Tibial nerve (tissue), 4 donors: ENCODE measurements at places on chromosomes 3 and 15.

- H3K4me1 ChIP-seq, result peaks cover 4% of the 10 kb centered on the region
- H3K27me3 ChIP-seq, result no peaks in the 10 kb centered on the region
- DNase-seq, result peak; percentile 8
- no peak overlapping the region for H3K4me3 ChIP-seq
- no peak overlapping the region for H3K27ac ChIP-seq
- H3K36me3 ChIP-seq, result no peaks in the 10 kb centered on the region
These were observed 31.0 kb upstream of the KLF13 start for GRCh38 chr15:31295658-31296057.

GRCh38 chr3:68088216-68088615, 433.8 kb upstream of the SUCLG2 start:
- no peaks in the 10 kb centered on the region for H3K4me1 ChIP-seq
- no peaks in the 10 kb centered on the region for H3K36me3 ChIP-seq
- no peak overlapping the region for H3K4me3 ChIP-seq

GRCh38 chr3:122265957-122266356, 59.1 kb upstream of the CSTA start:
- no peaks in the 10 kb centered on the region for H3K4me1 ChIP-seq
- H3K36me3 ChIP-seq, result no peaks in the 10 kb centered on the region
- no peak overlapping the region for H3K27ac ChIP-seq

GRCh38 chr3:46209053-46209452, 940 bp upstream of the CCR1 start:
- no peak for DNase-seq
- no peaks in the 10 kb centered on the region for H3K36me3 ChIP-seq
- H3K4me3 ChIP-seq, result no peak overlapping the region
- H3K27ac ChIP-seq, result peak overlapping the region; percentile 21
- H3K4me1 ChIP-seq, result no peaks in the 10 kb centered on the region
- H3K27me3 ChIP-seq, result no peaks in the 10 kb centered on the region

- no peak overlapping the region for H3K27ac ChIP-seq
- H3K27me3 ChIP-seq, result no peaks in the 10 kb centered on the region
- peaks cover 4% of the 10 kb centered on the region for H3K36me3 ChIP-seq
- H3K4me3 ChIP-seq, result no peak overlapping the region
- no peaks in the 10 kb centered on the region for H3K4me1 ChIP-seq
These were observed 15.9 kb downstream of the CD200R1 start for GRCh38 chr3:112958811-112959560.
